ENCODE measurements at places on chromosomes 16 and 17.

DNA sequence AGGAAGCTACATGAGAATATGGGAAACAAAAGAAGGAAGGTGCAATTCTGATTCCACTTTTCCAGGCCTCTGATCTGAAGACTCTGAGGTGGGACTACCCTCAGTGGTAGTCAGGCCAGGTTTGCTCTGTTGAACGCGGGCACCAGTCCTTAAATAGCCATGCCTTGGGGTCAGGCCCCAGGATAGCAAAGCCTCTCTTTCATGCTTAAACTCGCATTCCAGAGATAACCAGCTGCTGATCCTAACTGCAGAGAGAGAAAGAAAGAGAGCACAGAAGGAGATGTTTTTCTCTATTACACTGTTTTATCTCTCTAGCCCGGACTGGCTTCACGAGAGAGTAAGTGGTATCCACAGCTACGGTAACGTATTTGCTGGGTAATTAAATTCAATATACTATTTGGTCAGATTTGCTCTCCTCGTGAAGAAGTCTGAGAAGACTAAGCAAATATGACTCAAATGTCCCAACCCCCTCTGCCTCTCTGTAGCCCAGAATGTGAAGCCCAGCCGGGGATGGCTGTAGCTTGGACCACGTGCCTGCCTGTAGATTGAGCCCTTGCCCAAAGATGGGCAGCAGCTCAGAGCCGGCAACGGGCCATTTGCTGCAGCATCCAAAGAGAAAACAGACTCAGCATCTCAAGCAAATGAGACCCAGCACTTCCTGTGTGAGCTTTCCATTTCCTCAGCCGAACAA is 122.2 kb downstream of the SMG6 start:
- DNase-seq = no peak

- DNase-seq = no peak
Observed at GRCh38 chr17:34841467-34841866, 119.8 kb downstream of the CCT6B start.

- DNase-seq = no peak
Observed at GRCh38 chr17:38578229-38579082, 27.3 kb downstream of the SRCIN1 start.

DNA sequence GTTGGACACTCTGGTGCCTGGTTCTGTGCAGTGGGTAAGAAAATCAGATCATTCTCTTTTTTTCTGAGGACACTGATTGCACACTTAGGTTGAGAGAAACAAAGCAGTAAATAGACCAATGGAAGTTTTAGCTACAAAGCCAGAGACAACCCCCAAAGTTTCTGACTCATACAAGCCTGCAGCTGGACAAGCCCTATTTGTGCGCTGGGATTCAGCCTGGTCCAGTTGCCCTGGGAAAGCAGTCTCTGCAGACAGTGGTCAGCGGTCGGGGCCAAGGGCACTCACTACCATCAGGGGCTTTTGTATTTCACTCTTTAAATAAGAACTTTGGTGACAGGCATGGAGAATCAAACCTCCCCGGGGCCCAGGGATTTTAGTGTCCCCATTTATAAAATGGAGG is 6.0 kb upstream of the RHBDL3 start:
- DNase-seq = no peak

DNA sequence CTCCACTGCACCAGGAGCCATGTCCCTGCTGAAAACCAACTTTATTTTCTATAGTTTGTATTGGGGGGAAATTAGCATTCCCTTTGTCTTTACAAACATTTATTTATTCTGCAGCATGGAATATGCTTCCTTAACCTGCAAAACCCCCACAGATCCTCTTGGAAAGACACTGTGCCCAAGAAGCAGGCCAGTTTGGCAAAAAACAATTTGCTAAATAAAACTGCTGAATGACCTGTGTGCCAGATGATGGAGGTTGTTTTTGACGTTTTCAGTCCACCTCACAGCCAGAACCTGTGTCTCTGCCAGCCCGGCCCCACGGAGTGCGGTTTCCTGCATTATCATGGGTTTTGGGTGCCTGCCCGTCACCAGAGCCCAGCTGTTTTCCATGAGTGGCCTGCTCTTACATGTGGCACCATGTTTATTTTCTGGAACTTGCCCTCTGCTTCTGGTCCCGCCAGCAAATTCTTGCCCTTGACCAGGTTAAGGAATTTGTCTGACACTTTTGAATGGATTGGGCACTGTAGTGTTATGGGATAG is 26.4 kb downstream of the ORC6 start:
- DNase-seq = no peak

GRCh38 chr17:4566785-4567184 is 6.4 kb upstream of the GGT6 start:
- no peak for DNase-seq

DNA sequence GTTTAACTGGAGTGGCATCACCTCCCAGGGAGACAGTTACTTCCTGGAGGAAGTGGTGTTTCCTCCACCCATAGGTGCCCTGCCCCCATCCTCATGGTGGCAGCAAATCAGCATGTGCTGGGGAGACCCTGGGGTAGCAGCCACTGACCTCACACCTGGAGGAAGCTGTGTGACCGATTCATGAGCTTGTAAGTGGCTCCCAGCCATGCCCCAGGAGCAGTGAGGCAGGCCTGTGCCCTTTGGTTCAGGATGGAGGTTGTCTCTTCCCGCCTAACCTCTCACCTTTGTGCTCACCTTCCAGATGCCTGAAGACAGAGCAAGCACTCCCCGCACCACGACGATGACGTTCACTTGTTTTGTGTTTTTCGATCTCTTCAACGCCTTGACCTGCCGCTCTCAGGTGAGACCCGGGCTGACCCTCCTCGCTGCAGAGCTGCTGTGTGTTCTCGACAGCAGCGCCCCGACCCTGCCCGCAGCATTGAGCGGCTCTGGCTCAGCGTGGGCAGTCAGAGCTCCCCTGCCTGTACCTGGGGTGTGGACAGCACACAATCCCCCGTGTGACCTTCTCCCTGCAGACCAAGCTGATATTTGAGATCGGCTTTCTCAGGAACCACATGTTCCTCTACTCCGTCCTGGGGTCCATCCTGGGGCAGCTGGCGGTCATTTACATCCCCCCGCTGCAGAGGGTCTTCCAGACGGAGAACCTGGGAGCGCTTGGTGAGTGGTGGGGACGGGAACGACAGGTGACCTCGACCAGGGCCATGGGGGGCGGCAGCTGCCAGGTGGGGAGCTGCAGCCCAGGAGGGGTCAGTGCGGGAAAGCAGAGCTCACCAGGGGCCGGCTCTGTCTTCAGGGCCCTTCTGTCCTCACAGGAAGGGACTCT is 42.8 kb downstream of the MEAK7 start:
- DNase-seq = no peak

DNA sequence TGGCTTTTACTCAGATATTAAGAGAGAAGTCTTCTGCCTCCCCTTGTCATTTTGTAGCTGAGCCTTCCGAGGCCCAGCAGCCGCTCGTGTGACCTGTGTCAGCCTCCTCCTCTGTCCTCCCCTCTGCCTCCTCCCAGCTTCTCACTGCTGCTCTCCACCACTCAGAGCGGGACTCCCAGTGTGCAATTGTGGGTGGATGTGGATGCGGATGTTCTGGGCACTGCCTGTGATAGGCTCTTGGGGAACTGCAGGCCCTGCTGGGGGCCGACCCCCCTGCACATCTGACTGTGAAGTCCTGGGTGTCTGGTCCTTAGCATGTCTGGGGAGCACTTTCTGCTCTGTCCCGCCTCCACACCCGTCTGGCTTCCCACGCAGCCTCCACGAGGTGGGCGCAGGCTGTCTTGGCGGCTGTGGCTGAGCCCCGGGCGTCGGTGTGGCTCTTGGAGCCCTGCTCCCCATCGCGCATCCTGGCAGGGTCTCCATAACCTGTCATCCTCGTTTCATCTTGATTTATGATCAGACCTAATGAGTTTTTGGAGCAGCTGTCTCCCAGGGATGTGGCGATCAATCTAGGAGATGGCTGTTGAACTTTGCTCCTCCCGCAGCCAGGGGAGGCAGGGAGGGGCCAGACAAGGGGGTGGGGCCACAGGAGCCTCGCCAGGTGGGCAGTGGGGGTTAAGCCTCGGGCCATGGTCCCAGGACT is 28.1 kb downstream of the GRIN2C start:
- no peak for DNase-seq

- no peak for DNase-seq
Observed at GRCh38 chr17:51933647-51934046, 224.9 kb downstream of the CA10 start.

- DNase-seq = no peak
Observed at GRCh38 chr17:9473711-9474110, 101.9 kb downstream of the STX8 start.

DNA sequence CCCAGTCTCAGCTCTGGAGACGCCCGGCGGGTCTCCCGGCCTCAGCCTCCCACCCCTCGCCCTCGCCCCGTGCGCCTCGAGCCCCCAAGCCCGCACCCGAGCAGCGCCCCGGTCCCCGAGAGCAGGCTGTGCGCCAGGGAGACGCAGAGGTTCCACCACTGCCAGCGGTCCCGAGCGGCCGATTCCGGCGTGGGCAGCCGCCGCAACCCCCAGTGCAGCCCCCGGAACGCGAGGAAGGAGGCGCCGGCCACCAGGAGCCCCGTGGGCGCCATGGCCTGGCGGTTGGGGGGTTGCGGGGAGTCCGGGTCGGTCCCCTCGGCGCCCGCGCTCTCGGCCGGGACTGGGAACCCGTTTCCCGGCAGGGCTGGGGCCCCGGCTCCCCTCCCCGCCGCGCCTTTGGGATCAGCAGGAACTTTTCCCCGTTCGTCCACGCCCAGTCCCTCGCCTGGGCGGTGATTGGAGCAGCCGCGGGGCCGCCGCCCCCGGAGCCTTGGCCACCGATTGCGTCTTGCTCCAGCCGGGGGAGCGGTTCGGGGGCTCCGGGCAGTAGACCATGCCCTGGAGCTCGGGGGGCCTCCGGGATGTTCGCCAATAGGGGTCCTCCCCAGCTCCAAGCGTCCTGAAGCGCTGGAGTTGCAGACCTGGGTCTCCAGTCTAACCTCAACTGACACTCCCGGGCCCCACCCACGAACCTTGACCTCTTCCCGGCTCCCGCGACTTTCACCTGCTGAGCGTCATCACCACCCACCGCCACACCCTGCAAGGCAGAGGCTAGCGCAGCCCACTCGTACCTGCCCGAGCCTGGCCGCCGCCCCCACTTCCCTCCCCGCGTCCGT is at the start of gene TLCD2:
Gene TLCD2, minus strand, starts transcription at position 407 of the 836 bp plus-strand sequence. Its CDS starts 135 bp downstream, at position 272.
- DNase-seq = no peak

DNA sequence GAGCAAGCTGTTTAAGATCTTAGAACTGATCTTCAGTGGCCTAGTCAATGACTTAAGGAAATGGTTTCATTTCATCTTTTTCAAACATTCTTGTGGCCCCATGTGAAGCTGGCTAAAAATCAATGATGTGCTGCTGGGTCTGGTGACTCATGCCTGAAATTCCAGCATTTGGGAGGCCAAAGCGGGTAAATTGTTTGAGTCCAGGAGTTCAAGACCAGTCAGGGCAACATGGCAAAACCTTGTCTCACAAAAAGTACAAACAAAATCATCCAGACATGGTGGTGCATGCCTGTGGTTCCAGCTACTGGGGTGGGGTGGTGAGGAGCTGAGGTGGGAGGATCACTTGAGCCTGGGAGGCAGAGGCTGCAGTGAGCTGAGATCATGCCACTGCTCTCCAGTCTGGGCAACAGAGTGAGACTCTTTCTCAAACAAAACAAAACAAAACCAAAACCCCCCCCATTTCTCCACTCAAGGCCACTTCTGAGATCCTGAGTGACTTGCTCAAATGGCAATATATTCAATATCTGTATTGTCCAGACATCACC is 17.4 kb upstream of the COL1A1 start:
- DNase-seq = no peak

GRCh38 chr16:50797456-50797855 is 55.6 kb downstream of the CYLD start:
- DNase-seq = no peak

DNA sequence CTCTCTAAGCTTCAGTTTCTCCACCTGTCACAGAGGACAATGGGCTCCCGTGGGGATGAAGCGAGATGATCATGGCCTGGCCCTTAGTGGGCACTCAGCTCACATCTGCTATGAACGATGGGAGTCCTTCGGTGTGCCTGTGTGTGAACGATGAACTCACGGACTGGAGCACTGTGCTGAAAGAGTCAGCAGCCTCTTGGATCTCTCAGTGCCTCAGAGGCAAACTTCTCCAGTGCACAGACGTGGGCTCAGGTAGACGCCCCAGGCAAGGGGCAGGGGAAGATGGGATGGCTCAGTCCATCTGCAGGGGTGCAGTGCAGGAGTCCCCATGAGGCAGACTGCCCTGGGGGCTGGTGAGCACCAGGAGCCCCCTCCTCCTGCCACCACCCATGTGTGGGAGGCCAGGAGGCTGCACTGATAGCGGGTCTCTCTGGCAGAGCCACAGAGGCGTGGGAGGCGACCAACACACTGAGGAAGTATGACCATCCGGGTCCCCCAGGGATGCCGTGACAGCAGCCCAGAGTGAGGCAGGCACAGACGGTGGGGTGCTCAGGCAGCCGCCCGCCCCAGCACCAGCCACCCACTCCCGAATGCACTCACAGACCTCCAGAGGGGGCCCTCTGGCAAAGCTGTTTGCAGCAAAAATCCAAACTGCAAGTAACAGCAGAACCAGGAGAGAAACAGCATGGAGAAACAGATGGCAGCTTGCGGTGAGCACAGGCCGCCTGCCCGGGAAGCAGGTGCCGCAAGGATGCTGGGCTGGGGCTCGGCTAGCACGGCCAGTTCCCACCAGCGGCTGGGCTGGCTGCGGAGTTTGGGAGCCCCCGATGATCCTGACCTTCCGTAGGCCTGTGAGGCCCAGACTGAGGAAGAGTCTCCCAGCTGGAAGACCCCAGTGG is 82.7 kb downstream of the RPH3AL start:
- DNase-seq = no peak

DNA sequence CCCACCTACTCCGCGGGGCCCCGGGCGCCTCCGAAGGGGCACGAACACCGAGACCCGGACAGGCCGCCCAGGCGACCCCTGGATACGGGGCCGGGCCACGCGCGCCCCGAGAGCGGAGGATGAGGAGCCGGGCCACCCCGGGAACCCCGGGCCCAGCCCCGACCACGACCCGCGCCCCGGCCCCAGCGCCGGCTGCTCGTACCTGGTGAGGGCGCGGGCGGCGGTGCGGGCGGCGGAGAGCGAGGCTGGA is 192 bp downstream of the FASN start:
- no peak for DNase-seq

GRCh38 chr16:19173059-19173458 is 5.0 kb downstream of the SYT17 start:
- DNase-seq = no peak

- DNase-seq = no peak
Observed at GRCh38 chr17:63988741-63989621, 9.2 kb upstream of the PRR29 start.

DNA sequence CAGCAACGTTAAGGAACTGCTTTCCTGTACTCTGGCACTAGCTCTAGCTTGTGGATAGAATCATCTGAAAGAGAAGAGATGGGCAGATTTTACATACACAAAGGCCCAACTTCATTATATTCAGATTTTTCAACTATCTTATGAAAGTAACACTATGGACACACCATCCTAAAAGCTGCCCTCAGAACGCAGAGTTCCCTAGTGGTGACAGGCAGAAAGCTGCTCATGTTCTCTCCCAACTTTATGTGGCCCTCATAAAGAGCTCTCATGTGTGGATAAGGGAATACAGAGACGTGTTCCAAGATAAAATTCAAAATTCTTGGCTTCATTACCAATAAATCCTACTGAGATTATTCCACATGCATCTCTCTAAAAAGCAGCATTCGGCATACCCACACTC is 1.5 kb downstream of the CFAP20 start:
- no peak for DNase-seq
